Hair follicle dermal papilla cell (primary cell): ENCODE measurements at places on chromosomes 7 and 10. TPM values are rescaled to one million over a fixed set of nuclear protein-coding genes. Genes with fewer than 3 reads are reported as not detected.

Gene ADAM12
- 102 and 168 TPM in 2 replicates for total RNA-seq

Gene ASAH2
- 0.12 and 0.49 TPM in 2 replicates for total RNA-seq

Gene SLC13A1
- not detected in 2 replicates for total RNA-seq

Gene ADAM22
- total RNA-seq = 3.0 and 5.5 TPM in 2 replicates

Gene FAM13C
- total RNA-seq = 0.49 and 1.6 TPM in 2 replicates

Gene MSMB
- not detected in 2 replicates for total RNA-seq

Gene SLC29A4
- total RNA-seq = 1.3 and 1.5 TPM in 2 replicates

Gene INSIG1
- total RNA-seq = 375 and 410 TPM in 2 replicates

Gene MACC1
- total RNA-seq = 0.16 and 0.24 TPM in 2 replicates

Gene ANKRD2
- 0.24 and 0.32 TPM in 2 replicates for total RNA-seq

Gene TRIM8
- total RNA-seq = 101 and 104 TPM in 2 replicates

Gene TMEM178B
- total RNA-seq = under 0.01 TPM in 2 replicates

Gene NPTX2
- 4.9 and 9.6 TPM in 2 replicates for total RNA-seq

Gene XPNPEP1
- total RNA-seq = 106 and 110 TPM in 2 replicates
